Activated CD4-positive, alpha-beta T cell treated with anti-CD3 and anti-CD28 coated beads, Interleukin-2, amount 10 ng/mL, durations not matched to agents 24 days and 14 days (primary cell): ENCODE measurements at places on chromosomes 11 and 22. TPM values are rescaled to one million over a fixed set of nuclear protein-coding genes. Genes with fewer than 3 reads are reported as not detected.
A peak's percentile ranks its signal among the peaks of the same experiment; 100 is the strongest.

- H3K36me3 ChIP-seq = no peaks in the 10 kb centered on the region
- H3K4me3 ChIP-seq = no peak overlapping the region
- no peaks in the 10 kb centered on the region for H3K4me1 ChIP-seq
- DNase-seq = no peak
Measured at GRCh38 chr22:49699928-49700498, 127.7 kb downstream of the BRD1 start.

DNA sequence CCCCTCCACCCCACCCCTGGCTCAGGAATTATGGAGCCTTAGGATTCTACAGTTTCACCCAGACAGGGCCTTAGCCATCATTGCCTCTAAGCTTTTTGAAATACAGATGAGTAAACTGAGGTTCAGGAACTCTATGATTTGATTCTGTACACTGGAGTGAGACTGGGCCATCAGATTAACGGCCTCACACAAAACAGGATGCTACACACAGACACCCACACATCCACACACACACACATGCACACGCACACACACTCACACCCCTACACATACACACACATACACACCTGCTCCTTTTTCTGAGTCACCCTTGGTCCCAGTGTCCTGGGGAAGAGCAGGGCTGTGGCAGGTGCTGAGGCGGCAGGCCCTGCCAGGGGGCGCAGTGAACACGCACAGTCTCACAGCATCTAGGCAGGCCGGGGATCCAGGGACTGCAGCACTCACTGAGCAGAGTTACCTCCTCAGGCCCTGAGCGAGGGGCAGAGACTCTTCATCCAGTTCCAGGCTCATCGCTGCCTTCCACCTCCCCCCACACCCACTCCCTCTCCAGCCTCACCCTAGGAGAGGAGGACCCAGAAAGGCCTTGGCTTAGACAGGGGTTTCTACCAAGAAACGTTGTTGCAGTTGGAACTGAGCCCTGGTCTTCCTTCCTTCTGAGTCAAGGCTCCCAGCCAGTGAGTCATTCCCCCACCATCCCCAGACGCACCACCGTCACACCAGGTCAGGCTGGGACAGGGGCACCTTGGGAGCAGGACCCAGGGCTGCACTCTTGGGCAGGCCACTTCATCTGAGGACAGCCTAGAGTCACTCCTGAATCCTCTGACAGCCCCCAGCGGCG, 89.8 kb upstream of the PARVA start:
- no peaks in the 10 kb centered on the region for H3K27me3 ChIP-seq
- peak; percentile 55 for DNase-seq
- H3K27ac ChIP-seq = no peak overlapping the region
- peaks cover 9% of the 10 kb centered on the region for H3K4me1 ChIP-seq
- H3K4me3 ChIP-seq = no peak overlapping the region
- peaks cover 4% of the 10 kb centered on the region for H3K36me3 ChIP-seq

GRCh38 chr11:134514354-134514951, 102.4 kb upstream of the B3GAT1 start:
- DNase-seq = no peak
- H3K4me1 ChIP-seq = no peaks in the 10 kb centered on the region
- no peak overlapping the region for H3K27ac ChIP-seq
- H3K27me3 ChIP-seq = no peaks in the 10 kb centered on the region
- H3K4me3 ChIP-seq = no peak overlapping the region

DNA sequence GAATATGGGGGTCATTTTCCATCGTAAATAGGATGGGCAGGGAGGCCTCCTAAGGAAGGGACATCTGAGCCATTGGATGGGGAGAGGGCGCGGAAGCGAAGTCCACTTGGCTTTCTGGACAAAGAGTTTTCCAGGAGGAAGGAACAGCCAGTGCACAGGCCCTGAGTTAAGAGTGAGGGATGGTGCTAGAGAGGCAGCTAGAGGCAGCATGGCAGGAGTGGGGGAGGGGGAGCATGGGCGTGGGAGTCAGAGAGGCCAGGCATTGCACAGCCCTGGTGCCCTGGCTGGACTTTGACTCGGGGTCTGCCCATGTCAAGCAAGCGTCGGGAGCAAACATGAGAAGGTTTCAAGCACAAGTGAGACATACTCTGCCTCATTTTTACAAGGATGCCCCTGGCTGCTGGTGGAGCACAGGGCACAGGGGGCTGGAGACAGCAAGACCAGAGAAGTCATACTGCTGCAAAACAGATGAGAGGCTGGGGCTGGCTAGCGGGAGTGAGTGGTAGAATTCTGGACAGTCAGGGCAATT, 9.0 kb downstream of the GNAZ start:
- H3K36me3 ChIP-seq = no peaks in the 10 kb centered on the region
- H3K27ac ChIP-seq = no peak overlapping the region
- peaks cover 4% of the 10 kb centered on the region for H3K27me3 ChIP-seq
- H3K4me1 ChIP-seq = no peaks in the 10 kb centered on the region
- DNase-seq = no peak
- H3K4me3 ChIP-seq = no peak overlapping the region

DNA sequence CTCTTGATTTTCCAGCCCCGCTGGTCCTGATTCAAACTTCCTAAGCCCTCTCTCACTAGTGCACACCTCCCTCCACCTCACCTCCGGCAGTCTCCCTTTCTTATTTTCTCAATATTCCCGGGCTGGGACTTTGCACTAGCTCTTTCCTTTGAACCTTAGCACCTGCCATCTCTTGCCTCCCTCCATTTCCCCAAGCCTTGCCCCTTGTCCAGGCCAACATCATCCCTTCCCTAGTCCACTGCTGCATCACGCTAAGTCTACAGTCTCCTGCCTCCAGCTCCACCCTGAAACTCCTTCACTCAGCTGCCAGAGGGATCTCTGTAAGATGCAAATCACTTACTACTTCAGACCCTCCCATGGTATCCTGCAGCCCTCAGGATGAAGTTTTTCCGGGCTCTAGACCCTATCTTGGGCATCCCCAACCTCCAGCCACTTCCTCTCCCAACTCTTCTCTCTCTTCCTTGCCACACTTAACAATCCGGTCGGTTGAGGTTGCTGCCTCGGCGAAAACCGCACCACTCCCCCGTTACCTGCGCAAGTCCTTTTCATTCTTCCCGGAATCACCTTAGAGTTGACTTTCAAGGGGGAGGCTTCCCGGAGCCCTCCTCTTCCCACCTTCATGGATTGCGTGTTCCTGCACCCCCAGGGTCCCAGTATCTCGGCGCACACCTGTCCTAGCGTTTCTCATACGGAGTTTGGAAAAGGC, 42.7 kb downstream of the NECTIN1 start:
- no peak overlapping the region for H3K4me3 ChIP-seq
- H3K27me3 ChIP-seq = peaks cover 2% of the 10 kb centered on the region
- no peak for DNase-seq
- no peak overlapping the region for H3K27ac ChIP-seq
- no peaks in the 10 kb centered on the region for H3K36me3 ChIP-seq
- peaks cover 7% of the 10 kb centered on the region for H3K4me1 ChIP-seq

- H3K27me3 ChIP-seq = no peaks in the 10 kb centered on the region
- DNase-seq = no peak
Measured at GRCh38 chr11:76184551-76184993, 21.7 kb downstream of the WNT11 start.

CHADL gene
- total RNA-seq = 0.33 and 0.47 TPM in 2 replicates

TPST2 gene
- total RNA-seq = 30.0 and 33.5 TPM in 2 replicates

B4GALNT4 gene
- total RNA-seq = 3.9 and 4.1 TPM in 2 replicates

CD3G gene
- total RNA-seq = 143 and 145 TPM in 2 replicates

AIFM3 gene
- 0.37 TPM in 1 of 2 replicates, not detected in the other for total RNA-seq

MORC2 gene
- total RNA-seq = 50.6 and 50.8 TPM in 2 replicates
